DMS79 treated with DMSO at 0.1 percent for 48 hours (cell line): ENCODE measurements at places on chromosomes 11 and 22.

DNA sequence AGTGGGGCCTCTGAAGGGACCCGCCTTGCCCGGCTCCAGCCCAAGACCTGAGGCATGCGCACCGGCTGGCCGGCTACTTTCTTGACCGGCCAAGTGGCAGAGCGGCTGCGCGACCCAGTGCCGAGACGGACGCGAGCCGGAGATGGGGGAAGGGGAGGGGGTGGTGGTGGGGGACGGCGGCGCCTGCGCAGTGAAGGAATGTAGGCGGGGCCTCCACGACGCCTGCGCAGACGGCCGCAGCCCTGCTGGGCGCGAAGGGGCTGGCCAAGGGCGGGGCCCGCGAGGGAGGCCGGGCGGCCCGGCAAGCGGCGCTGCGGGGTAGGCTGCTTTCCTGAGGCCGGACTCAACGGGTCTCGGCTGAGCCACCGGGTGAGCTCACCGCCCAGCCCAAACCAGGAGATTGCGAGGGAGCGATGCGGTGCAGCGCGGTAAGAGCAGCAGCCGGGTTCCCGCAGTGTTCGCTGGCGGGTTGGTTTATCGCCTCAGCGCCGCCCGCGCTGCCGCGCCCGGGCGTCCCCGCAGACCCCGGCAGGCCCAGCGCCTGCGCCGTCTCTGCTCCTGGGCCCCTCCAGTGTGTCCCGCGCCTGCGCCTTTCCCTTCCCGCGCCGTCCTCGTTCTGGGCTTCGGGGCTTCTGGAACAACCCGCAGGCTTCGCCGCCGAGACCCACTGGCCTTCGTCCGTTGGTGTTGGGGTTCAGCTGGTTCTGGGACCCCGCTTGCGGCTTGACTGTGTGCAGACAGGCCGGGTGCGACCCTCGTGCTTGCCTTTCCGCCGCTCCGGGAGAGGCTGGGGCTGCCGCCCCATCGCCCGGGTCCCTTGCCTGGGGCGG lies at the start of gene SPECC1L:
Gene SPECC1L (plus strand): TSS at position 276 of the 830 bp plus-strand sequence. CDS start 31,401 bp downstream, outside the sequence.
- peak; percentile 50 for DNase-seq

DNA sequence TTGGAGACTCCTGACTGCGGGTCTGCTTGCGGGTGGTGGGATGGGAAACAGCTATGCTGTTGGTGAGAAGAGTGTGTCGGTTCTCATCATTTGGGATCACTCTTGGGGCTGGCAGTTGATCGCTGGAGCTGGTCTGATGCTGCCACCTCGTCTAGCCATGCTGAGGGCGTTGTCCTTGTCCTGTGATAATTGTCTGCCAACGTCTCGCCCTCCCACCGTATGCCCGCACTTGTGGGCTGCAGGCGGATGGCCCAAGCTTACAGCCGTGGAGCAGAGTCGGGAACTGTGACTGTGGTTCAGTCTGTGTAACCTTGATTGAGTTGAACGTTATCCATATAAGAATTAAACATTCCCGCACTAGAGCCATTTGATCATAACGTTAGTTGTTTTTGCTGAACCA lies 204.4 kb downstream of the TBC1D22A start:
- no peak for DNase-seq

DNA sequence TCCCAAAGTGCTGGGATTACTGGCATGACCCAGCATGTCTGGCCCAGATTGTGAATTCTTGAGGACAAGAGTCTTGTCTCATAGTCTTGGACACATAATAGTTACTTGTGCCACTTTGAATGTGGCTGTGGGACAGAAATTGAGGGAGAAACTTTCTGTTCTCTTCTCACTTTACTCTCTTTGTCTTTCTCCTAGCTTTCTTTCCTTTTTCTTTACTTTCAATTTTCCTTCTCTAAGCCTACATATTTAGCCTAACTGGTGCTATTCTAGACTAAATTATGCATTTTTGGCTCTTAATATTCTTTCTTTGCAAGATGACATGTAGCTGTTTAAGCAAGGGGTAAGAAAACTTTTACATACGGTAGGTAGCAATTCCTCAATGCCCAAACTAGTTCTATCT lies 33.2 kb downstream of the HORMAD2 start:
- no peak for DNase-seq

DNA sequence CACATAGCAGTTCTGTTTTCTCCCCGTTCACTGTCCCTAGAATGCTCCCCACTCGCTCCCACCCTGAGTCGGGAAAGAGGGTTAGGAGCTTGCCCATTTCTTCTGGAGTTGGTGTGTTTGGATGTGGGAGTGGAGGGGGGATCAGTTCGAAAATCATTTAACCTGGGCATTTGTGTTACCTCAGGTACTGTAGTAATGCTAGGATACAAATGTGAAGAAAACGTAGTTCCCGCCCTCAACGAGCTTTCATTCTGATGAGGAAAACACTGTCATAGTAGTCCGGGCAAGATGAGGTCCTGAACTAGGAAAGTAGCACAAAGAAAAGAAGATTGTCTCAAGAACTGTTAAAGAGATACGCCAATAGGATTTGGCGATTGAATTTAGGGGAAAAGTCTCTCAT lies 539 bp downstream of the SDHD start:
- no peak for DNase-seq

- DNase-seq = no peak
Observed at GRCh38 chr11:72897506-72897905, 83.3 kb downstream of the ATG16L2 start.

DNA sequence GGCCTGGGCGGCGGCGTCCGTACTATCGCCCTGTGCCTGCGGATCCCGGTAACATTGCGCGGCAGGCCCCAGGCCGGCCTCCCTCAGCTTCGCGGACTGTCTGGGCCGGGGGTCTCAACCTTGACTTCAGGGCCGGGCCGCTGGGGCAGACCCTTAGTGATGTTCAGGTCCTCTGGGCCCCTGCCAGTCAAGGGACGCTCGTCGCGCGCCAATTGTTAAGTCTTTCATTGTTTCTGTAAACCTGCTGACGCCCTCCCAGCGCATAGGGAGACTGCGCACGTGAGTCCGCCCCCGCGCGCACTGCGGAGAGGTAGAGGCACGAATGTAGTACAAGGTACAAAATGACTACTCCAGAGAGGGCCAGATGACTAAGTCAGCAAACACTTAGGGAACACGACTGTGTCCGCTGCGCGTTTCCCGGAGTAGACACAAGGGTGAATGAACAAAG lies 451 bp upstream of the HDHD5 start:
- DNase-seq = peak; percentile 11

- DNase-seq = no peak
Observed at GRCh38 chr22:18057568-18058209, 20.1 kb upstream of the PEX26 start.

DNA sequence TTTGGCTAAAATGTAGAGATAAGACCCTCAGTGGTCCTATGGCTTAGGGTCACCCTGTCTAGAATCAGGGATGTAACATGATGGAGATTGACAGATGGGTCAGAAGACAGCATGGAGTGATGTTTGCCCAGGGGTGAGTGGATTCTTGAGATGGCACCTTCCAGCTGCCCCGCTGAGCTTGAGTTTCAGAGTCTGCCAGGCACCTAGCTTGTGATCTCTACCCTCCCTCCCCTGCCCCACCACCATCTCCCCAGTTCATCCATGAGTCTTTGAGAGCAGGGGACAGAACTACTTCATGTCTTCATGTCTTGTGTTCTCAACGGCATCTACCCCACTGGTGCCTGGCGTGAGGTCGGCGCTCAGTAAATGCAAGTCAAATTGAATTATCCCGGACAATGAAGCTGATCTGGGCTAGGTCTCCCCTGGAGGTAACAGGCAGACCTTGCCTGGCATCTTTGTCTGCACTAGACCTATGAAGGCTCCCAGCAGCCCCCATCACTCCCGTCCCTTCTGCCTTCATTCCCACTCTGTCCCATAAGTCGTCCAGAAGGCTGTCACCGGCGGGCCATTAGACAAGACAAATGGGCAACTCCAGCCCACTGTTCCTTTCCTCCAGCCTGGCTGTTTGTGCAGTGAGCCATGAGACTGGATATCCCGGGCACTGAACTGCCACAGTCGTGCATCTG lies 239.2 kb upstream of the TBCEL start:
- no peak for DNase-seq

DNA sequence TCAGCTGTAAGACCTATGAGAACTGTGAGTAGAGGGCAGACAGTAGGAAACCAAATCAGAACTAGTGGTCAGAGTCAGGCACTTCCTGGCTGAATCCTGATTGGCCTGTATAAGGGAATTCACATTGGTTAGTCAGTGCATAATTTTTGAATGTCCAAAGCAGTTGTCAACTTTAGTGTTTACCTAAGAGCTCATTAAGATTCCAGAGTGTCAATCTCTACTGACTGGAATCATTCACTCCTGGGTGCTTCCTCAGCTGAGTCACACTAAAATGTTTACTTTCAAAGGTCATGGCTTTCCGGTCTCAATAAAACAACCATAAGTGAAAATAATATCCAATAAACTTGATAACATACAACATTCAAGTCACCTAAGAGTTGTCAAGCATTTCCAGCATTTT lies 306.1 kb downstream of the C11orf87 start:
- no peak for DNase-seq

DNA sequence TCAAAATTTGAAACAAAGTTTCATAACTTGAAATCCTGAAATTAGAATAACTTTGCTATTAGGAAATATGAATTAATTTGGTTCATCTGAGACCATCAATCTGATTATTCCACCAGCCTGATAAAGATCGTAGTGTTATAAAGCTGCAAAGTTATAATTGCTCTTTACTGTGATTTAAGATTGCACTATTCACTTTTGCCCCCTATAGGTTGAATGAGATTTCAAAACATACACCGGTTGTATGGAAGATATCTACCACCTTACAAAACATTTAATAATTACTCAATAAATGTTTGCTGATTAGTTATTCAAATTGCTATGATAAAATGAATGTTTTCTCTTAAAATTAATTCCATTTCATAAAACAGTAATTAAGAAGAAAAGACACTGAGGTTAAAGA lies 26.1 kb downstream of the APIP start:
- no peak for DNase-seq

GRCh38 chr11:35367491-35367890 lies 51.9 kb downstream of the SLC1A2 start:
- DNase-seq = no peak

GRCh38 chr22:45612451-45612901 lies 59.2 kb upstream of the ATXN10 start:
- DNase-seq = no peak

DNA sequence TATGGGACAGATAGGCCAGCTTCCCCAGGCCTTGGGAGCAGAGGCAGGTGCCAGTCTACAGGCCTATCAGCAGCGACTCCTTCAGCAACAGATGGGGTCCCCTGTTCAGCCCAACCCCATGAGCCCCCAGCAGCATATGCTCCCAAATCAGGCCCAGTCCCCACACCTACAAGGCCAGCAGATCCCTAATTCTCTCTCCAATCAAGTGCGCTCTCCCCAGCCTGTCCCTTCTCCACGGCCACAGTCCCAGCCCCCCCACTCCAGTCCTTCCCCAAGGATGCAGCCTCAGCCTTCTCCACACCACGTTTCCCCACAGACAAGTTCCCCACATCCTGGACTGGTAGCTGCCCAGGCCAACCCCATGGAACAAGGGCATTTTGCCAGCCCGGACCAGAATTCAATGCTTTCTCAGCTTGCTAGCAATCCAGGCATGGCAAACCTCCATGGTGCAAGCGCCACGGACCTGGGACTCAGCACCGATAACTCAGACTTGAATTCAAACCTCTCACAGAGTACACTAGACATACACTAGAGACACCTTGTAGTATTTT lies 26.6 kb upstream of the L3MBTL2 start:
- no peak for DNase-seq

DNA sequence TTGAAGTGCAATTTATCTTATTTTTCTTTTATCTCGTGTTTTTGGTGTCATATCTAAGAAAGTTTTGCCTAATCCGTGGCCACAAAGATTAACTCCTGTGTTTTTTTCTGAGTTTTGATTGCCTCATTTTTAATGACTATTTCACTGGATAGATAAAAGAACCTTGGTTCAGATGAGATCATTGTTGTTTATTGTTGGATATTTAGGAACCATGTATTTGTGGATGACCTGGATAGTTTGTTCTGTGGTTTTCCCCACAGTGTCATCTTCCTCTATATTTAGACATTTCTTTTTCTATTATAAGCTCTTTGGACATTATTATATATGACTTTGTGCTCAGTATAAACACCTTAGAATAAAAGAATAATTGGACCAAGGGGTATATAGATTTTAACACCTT lies 37.2 kb downstream of the PPP6R3 start:
- no peak for DNase-seq
